ENCODE measurements at places on chromosomes 3 and 15.

DNA sequence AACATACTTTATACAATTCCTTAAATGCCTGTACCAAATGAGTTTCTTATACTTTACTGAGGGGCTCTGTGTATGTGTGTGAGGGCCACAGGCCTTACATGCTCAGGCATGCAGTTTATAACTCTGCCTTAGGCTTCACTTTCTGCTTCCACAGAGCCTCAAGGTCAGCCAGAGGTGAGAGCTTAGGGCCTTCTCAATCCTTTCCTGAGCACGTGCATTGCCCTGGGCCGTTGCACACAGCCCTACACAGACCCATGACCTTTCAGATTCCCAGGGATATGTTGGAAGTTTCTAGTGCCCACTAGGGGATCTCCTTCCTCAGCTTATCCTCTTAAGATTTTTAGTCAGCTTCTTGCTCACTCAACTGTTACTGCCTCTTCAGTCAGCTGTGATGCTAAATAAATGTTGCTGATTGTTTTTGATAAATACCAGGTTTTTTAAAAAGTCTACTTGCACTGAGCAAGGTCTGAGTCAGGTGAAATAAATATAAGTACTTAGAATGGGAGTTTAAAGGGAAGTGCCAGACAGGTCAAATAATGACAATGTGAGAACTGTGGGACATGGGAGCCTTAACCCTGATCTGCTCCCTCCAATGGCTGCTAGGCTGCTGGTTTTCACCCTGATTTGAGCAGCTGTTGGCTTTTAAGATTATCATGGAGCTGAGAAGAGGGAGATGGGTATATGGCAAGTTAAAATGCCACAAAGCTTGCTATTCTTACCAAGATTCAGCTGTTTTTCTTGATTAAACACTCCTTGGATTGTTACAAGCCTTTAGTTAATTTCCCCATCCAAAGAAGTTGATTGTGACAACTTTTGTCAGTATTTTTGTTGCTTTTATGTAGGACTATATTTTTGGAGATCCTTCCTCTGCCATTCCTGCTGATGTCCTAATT, 169.5 kb downstream of the PLD1 start:
- no peak for DNase-seq

DNA sequence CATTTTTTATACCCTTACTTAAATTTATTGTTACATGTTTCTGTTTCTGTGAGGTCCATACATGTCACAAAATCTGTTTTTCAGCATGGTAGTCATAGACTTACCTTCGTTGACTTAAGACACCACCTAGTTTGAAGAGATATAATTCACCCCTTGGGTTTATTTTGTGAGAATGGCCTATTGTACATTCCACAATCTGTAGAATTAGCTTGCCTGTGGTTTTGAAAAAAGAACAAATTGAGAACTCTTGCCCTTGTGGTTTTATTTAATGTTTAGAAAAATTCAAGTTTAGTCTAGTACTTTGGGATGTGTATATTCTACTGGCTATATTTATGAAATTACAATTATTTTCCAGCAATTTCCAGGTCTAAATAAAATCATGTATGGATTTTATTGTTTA, 31.6 kb downstream of the FILIP1L start:
- DNase-seq: no peak

GRCh38 chr15:80455051-80455648, 51.0 kb downstream of the ARNT2 start:
- no peak for DNase-seq

DNA sequence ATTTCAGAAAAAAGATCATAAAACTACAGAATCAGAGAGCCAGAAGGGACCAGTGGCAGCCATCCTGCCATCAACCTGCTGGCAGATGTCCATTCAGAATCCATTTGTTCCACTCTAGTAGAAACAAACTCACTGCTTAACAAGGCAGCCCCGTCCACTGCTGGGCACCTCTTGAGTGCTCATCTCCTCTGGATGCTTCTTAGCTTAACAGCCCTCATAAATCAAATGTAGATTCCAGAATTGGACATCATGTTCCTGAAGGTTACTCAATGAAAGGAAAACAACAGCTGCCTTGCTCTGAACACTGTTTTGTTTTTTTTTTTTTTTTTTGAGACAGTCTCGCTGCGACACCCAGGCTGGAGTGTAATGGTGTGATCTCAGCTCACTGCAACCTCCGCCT, 37.3 kb downstream of the ABCC5 start:
- DNase-seq: peak; percentile 5

DNA sequence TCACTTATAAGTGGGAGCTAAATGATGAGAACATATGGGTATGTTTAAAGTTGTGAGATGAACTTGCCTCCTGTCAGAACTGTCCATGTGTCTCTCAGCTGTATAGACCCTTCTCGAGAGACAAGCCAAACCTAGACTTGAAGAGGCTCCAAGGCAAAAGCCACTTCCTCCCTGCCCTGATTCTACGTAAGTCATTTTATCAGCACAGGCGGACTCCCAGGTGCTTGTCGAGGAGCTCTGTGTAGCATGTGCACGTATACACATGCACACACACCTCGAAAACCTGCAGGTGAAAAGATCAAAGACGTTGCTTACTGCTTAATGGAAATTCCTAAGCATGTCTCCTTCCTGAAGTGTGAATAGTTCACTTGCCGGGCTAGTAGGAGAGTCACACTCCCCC, 5.6 kb upstream of the CLEC3B start:
- no peak for DNase-seq

DNA sequence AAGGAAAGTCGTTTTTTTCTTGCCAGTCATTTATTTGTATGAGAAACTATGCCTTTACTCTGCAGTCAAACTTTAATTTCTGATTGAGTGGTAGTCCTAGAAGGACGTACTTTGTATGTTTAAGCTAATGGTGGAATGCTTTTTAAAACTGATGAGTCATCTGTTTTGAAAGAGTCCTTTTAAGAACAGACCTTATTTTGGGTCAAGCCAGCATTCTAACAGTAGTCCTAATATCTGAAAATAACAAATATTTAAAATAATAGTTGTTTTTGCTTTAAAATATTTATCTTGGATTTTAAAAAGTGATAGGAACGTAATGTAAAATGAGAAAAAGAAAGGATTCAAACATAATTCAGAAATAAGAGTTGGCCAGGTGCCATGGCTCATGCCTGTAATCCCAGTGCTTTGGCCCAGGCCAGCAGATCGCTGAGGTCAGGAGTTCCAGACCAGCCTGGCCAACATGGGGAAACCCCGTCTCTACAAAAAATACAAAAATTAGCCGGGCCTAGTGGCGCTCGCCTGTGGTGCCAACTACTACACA, 1.3 kb upstream of the LRRC58 start:
- DNase-seq: peak; percentile 4

DNA sequence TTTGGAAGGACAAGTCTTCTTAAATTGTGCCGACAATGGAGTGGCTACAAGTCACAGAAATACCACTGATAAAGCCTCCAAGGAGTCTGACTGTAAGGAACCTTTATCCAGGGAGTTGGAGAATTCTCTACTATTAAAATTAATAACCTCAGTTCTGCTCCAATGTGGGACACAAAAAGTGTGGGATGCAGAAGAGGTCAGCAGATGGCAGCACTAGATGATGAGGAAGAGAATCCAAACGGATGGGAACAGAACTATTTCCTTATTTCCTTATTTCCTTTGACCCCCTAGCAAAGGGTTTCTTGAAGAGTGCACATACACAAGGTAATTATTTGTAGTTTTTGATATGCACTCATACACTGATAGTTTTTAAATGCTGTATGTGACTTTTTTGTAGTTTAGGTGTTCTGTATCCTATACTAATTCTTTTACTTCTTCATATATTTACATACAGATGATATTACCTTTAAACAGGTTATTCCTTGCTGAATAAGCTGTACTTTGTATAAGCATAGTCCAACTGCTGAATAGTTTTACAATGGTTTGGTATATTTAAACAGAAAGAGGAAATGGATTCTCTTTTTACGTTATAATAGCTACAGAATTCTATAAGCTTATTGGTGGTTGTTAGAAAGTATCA, 25.6 kb upstream of the NLGN1 start:
- peak; percentile 23 for DNase-seq

GRCh38 chr15:74821091-74821789, 5.2 kb upstream of the CPLX3 start:
- DNase-seq: no peak

GRCh38 chr3:160003520-160004128, 15.0 kb downstream of the IL12A start:
- DNase-seq: no peak

DNA sequence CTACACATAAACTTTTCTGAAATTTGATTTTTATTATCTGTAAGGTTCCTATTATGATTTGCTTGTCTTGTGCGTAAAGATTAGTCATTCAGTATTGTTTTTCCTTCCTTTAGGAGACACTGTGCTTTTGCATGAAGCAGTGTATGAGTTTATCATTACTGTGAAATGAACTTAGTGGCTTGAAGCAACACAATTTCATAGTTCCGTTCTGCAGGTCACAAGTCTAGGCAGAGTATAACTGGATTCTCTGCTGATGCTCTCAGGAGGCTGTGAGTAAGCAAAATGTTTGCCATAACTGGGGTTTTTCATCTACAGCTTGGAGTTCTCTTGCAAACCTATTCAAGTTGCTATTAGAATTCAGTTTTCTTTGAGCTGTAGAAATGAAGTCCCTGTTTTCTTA, 1136.1 kb downstream of the OTOL1 start:
- no peak for DNase-seq

DNA sequence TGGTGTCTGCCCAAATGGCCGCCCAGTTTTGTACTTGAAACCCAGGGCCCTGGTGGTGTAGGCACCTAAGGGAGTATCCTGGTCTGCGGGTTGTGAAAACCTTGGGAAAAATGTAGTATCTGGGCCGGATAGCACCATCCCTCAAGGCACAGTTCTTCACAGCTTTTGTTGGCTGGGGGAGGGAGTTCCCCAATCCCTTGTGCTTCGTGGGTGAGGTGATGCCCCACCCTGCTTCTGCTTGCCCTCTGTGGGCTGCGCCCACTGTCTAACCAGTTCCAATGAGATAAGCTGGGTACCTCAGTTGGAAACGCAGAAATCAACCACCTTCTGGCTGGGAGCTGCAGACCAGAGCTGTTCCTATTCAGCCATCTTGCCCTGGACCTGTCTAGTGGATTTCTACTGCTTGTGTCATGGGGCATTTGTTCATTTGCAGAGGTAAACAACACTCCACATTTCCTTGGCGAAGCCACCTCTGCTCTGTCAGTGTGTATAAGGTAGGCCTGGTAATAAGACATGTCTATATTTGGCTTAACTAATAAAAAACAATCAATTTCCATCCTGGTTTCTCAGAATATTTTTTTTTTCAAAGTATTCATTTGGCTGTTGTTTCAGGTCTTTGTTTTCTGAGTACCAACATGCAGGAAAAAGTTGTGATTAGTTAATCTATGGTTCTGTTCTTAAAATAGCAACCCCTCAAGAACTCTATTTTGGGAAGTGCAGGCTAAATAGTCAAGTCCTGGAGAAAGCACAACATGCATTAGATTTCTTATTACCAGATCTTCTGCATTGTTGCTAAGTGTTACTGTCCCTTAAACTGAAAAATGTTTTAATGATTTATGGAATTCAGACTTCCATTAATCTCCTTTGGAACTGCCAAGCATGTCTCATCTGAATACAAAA, 304.3 kb downstream of the ZIC1 start:
- DNase-seq: no peak

DNA sequence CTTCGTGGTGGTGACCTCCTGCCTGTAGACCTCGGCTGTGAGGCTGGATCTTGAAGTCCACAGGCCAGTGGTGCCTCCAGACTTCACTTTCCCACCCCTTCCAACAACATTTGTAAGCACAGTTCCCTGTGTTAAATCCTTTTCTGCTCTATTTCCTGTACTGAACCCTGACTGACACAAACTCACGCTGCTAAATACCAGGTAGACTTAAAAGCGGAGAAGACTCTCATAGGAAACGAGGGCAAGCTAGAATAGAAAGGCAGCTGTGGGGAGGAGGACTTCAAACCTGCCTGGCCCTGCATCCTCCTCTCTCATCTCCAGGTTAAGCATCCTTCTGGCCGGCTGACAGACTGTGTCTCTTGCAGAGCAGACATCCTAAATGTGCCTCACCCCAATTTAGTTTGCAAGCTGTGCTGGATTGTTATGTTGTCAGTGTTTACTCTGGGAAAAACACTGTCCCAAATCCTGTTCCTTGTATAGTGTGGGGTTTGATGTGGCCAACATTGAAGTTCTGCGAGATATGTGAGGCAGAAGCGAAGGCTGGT, 58.5 kb upstream of the LARS2 start:
- DNase-seq: no peak

GRCh38 chr3:3086239-3086638, 23.9 kb downstream of the IL5RA start:
- no peak for DNase-seq

GRCh38 chr3:414063-414462, 217.5 kb downstream of the CHL1 start:
- DNase-seq: no peak

DNA sequence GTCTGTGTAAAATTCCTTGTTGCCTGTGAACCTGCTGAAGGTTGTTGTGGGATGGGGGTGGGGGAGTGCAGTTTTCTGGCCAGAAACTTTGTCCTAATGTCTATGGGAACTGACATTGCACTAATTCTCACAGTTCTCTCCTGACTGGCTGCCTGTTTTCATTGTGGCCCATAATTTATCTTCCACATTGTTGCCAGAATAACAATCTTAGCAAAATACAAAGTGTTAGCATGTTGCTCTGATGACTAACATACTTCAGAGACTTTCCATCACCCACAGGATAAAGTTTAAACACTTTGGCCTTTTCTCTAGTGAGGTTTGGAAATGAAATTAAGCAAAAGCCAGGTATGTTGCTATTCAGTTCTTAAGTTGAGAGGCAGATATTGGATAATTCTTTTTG, 81.4 kb upstream of the TBC1D5 start:
- DNase-seq: no peak

GRCh38 chr3:73259856-73260255, 198.4 kb downstream of the EBLN2 start:
- DNase-seq: peak; percentile 14

DNA sequence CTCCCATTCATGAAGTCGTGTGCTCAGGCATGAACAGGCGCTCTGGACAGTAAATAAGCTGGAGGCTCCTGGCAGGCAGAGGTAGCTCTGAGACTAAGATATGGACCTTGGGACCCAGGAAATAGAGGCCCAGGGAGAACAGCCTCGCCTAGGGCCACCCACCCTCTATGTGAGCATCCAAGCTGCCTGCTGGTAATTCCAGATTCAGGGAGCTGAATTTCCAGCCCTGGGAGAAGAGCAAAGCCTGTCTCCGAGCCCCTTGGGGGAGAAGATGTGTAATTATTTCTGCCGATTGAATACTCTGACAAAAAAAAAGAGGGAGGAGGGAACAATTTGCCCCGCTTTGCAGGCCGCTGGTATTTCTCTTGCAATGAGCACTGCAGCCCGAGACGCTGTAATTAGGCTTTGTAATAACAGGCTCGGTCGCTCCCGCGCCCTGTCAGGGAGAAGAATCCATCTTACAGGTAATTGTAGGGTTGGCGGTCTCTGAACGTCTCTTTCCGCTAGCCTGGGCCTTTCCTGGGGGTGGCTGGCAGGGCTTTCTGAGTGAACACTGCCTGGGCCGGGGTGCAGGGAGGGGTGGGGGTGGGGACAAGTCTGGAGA, 131.5 kb downstream of the WNT7A start:
- peak; percentile 91 for DNase-seq

DNA sequence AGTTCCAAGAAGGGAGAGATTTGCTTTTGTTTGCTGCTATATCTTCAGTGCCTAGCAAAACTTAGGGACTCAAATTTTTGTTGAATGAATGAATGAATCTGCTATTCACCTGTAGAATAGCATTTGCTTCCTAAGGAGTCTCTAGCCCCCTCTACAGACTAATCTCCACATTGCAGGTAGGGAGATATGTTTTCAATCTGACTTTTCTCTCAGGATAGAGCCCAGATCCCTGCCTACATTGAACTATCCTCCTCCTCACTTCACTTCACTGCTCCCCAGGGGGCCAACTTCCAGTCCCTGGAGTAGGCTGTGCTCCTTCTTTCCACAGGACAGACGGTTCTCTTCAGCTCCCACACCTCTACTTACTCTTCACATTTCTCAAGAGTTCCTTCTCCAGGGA, 81.9 kb upstream of the PTX3 start:
- no peak for DNase-seq

Data from spinal cord (tissue), 10 donors.